ENCODE measurements at places on chromosomes 2 and 18.

- DNase-seq = no peak
These were observed 395.3 kb downstream of the LPIN1 start for GRCh38 chr2:12141618-12142258.

- no peak for DNase-seq
These were observed 76.7 kb downstream of the RND3 start for GRCh38 chr2:150410809-150411208.

- DNase-seq = no peak
These were observed 59.3 kb downstream of the PMAIP1 start for GRCh38 chr18:59959073-59959472.

- DNase-seq = peak; percentile 31
These were observed 82.6 kb upstream of the TANK start for GRCh38 chr2:161077367-161078210.

DNA sequence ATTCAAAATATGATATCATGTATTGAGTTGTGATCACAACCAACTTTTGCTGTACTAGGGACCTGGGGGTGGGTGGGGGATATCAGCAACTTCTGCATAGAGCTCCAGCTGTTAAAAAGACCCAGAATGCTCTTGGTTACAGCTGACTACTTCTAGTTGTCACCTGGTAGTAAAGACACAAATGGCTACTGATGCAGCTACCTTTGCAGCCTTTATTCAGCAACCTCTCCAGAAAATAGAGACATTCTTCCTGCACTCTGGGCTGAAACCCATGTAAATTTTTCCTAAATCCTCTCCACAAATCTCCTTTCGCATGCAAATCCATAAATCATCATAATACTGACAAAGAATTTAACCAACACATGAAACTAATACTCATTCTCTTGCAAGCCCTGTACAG, 238.3 kb downstream of the TCF4 start:
- DNase-seq = no peak

DNA sequence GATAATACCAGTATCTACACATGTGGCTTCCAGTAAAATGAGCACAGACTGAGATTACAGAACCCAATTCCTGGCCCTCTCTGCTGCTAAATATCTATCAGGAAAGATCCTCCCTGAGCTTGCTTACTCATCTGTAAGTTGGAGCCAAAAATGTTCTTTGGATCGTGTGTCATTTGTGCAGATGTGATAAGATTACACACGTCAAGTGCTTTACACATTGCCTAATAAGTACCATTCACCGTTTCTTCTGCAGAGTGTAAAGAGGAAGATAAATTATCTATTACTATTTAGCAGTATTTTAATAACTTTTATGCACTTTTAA, 23.2 kb upstream of the SLC20A1 start:
- DNase-seq = no peak

- no peak for DNase-seq
These were observed 12.6 kb downstream of the RTP5 start for GRCh38 chr2:241882091-241882625.

DNA sequence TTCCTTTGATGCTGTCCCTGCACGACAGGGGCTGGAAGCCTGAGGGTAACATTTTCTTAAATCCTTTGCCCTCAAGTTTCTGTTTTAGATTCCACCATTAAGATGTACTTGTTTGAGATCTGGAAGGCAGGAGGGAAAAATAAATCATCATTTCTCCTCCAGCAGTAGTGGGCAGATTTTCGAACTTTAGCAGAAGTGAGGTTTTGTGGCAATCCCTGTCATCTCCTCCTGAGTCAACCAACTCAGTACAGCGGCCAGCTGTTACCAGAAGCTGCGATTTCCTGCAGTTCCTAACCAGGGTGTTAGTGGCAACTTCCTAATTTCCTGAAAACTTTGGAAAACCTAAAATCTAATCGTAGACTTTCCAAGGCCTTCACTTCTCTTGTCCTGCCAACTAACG, 517.2 kb upstream of the ACVR2A start:
- no peak for DNase-seq

DNA sequence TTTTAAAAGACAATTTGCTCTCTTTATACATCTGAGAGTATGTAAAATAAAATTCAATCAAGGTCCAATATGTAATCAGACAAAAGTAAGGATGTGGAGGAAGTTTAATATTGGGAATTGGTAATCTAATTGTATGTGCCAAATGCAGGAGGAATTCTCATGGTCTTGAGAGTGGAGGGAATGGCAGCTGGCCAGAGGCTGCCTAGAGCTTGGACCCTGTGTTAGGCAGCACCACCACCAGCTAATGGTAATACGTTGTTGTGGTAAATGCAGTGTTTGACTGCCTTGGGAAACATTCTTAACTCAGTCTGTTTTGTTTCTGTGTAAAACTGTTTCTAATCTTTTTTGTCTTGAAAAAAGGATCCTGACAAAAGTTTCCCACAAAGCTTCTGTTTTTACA, 30.0 kb downstream of the GALNT1 start:
- no peak for DNase-seq

- DNase-seq = no peak
These were observed 117.7 kb downstream of the GFPT1 start for GRCh38 chr2:69269330-69269729.

- DNase-seq = no peak
These were observed 43.2 kb downstream of the IL1R2 start for GRCh38 chr2:102034683-102035548.

GRCh38 chr2:196149948-196150347, 21.4 kb downstream of the STK17B start:
- no peak for DNase-seq

- no peak for DNase-seq
These were observed 272.0 kb upstream of the GCFC2 start for GRCh38 chr2:75982719-75983118.

GRCh38 chr18:1048032-1048431, 143.4 kb downstream of the ADCYAP1 start:
- DNase-seq = no peak

DNA sequence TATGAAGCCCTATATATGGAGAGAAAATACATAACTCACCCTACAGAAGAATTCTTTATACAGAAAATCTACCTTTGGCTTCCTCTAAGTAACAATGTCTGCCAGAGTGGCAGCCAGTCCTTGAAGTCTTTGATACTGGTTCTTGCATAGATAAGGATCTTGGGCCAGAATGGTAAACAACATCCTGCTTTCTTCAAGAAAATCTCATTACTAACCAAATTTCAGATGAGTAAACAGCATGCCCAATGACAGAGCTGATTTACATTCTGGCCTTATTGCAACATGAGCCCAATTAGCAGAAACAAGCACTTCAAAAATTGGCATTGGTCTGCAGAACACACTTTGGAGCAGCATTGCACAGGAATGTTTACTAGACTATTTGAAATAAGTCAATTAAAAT, 336.5 kb upstream of the ST6GAL2 start:
- no peak for DNase-seq

DNA sequence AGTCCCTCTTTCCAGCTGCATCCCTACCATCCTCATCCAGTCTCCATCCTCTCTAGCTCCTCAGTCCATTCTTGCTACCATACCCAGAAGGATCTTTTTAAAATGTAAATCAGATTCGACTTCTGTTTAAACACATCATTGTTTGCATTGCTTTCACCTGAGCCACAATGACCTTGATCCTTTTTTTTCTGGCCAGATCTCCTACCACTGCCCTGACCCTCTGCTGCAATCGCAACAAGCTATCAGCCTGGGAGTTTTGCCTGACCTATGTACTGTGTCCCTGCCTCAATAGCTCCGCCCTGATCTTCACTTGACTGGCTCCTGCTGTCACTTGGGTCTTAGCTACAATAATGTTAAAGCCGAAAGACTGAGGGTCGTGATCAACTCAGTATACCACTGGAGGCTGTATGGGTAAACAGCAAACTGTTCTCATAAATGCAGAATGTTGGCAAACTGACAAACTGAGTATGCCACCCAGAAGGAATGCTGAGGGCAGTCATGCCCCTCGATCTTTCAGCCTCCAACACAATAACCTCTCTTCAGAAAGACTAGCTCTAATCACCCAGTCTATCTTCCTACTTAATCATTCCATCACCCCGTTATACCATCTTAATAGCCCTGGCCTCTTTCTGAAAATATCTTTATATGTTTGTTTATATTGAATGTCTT, 2.6 kb upstream of the RBM43 start:
- no peak for DNase-seq

GRCh38 chr2:179571721-179572120, 289.7 kb downstream of the ZNF385B start:
- DNase-seq = no peak

DNA sequence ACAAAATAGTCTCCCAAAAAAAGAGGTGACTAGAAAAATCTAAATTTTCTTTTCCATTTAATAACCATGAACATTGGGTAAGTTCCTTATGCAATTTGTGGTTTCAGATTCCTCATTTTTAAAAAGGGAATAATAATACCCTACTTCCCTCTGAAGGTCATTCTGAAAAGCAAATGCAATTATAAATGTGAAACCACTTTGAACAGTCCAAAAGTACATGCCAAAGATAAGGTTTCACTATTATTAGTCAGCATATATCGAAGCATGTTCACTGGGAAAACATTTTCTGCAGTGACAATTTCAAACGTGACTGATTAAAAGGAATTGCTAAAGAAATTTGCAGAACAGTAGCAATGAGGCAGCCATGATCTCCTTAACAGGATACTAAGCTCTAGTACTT, 100.1 kb upstream of the RNF152 start:
- DNase-seq = no peak

DNA sequence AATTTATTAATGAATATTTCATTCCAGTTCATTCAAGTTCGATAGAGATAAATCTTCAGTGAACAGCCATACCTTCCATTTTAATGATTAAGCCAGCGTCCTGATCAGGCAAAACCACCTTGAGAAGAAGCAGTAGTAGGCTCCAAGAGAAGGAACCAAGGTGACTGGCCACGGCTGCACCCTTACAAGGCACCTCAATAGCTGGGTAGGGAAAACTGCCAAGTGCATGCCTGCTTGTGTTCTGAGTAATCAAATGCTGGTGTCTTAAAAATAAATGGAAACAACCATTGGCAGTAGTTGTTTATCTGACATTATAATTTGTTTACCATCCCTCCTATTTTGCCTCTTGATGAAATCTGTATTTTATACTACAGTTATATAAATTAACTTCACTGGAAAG, 10.0 kb upstream of the FEZ2 start:
- DNase-seq = no peak

- no peak for DNase-seq
These were observed 136.1 kb downstream of the DNER start for GRCh38 chr2:229578052-229578846.

GRCh38 chr2:9490789-9491188, 16.4 kb downstream of the IAH1 start:
- DNase-seq = no peak

DNA sequence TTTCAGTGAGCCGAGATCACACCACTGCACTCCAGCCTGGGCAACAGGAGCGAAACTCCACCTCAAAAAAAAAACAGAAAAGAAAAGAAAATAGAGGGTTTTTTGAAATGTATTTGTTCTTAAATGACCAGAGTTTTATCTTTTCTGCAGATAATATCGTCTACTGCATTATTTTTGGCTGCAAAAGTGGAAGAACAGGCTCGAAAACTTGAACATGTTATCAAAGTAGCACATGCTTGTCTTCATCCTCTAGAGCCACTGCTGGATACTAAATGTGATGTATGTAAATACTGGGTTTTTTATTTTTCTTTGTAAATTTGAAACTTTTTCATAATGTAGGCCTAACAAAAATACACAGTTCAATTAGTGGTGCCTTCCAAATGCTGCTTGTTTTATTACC, 18.1 kb downstream of the CCNT2 start:
- DNase-seq = no peak

DNA sequence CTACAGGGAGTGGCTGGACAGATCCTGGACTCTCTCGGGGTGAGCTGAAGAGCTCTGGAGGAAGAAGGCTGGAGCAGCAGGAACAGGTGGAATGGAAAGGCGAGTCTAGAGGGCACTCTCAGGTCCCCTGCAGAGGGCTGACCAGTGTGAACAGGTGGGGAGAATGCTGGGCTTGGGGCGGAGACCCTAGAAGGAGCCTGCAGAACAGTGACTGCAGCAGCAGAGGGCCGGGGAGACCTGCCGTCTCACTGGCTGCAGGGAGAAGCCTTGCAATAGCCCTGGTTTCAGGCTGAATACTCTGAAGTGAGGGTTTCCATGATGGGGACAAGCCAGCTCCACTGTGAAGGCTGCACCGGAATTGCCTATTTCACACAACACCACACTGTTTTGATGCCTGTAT, 626.7 kb upstream of the SALL3 start:
- DNase-seq = no peak

DNA sequence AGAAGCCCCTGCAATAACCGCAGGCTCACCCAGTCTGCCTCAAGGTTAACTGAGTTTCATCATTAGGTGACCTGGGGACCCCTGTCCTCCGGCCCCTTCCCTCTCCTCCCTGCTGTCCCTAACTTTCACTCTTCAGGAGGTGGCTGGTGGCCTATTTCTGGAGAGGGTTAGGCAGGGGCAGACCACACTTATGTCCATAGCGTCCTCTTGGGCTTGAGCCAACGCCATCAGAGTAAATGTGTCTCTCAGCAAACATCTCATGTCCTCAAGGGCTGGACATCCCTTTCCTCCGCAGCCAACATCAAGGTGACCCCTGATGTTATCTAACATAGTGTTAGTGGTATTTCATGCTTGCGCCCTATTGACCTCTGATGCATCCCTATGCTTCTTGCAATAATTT, 114.8 kb downstream of the BCL11A start:
- DNase-seq = no peak

GRCh38 chr2:191103774-191104173, 47.0 kb downstream of the STAT4 start:
- no peak for DNase-seq

GRCh38 chr2:144358374-144358964, 161.4 kb downstream of the ZEB2 start:
- DNase-seq = no peak

DNA sequence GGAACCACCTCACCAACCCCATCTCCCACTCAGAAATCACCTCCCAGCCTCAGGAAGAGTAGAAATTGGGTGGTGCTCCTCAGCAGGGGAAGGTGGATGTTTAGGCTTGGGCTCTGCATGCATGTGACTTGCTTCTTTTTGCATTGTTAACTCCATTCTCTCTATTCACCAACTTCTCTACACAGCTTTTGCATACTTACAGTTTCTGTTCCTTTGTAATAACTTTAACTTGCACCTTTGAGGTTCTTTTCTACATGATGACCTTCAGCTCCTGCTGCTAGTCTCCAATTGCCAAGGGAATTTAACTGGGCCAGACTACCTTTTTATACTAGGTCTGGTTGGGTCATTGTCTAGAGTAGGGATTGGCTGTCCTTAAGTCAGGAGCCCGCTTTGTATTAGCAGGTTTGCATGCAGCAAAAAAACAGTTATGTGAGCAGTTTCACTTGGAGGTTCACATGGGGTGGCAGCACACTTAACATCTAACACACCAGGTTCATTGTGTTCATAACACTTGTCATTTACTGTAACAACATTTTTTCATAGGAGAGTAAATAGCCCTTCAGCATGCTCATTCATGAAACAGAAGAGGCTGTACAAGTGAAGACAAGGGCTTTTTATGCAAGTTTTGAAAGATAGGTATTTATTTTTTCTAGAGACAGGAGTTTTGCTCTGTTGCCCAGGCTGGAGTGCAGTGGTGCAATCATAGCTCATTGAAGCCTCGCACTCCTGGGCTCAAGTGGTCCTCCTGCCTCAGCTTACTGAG, 12.0 kb downstream of the MRPL35 start:
- no peak for DNase-seq
